ENCODE measurements at places on chromosomes 3 and 15.

DNA sequence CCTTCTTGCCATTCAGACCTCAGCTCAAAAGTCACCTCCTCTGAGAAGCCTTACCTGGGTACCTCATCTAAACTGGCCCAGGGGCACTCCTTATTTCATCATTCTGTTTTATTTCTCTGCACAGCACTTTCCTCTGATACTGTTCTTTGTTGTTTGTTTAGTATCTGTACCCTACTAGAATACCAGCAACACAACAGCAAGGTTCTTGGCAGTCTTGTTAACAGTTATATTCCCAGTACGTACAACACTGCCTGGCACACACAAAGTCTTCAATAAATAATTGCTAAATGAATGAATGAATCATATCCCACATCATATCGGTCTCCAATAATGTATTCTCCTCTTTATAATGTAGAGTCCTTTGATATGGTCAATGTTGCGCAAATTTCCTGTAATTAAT lies 188.1 kb downstream of the FOXP1 start:
- DNase-seq = no peak

GRCh38 chr15:88465633-88466224 lies 1.5 kb downstream of the MRPL46 start:
- DNase-seq = no peak

GRCh38 chr15:34783431-34783830 lies 11.9 kb downstream of the ACTC1 start:
- no peak for DNase-seq

GRCh38 chr3:155426524-155427230 lies 133.2 kb upstream of the STRIT1 start:
- DNase-seq = no peak

DNA sequence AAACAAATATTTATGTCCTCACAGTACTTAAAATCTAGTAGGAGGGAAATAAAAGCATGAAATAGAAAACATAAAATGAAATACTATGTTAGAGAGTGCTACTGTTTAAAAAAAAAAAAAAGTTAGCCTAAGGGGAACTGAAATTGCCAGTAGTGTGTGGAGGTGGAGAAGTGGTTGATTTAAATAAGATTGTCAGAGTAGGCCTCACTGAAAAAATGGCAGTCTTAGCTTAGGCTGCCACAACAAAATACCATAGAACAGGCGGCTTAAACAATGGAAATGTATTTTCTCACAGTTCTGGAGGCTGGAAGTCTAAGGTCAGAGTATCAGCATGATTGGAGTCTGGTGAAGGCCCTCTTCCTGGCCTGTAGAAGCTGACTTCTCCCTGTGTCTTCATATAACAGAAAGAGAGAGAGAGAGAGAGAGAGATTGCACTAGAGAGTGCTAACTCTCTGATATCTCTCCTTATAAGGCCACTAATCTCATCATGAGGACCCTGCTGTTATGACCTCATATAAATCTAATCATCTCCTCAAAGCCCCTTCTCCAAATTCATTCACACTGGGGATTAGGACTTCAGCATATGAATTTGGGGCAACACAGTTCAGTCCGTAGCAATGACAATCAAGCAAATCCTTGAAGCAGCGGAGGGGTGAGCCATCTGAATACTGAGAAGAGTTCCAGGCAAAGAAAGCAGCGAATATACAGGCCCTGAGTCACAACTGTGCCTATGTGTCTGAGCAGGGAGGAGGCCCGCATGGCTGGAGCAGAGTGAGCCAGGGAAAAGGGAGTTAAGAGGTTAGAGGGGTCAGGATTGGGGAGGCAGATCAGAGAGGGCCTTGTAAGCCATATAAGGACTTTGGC lies 23.6 kb upstream of the LRRC34 start:
- no peak for DNase-seq

- no peak for DNase-seq
These were observed 519.2 kb upstream of the AGTR1 start for GRCh38 chr3:148178503-148178902.

- no peak for DNase-seq
These were observed 82.7 kb upstream of the NR2F2 start for GRCh38 chr15:96247621-96248305.

All from head of caudate nucleus (tissue), 42 donors.